Pancreas (tissue), 10 donors: ENCODE measurements at places on chromosomes 11 and 22. TPM values are rescaled to one million over a fixed set of nuclear protein-coding genes. Genes with fewer than 3 reads are reported as not detected.

The ADM gene
- 5.9 TPM for total RNA-seq

The MS4A7 gene
- total RNA-seq = 1.4 TPM

The CATSPER1 gene
- not detected for total RNA-seq

The CLP1 gene
- 4.4 TPM for total RNA-seq

The OR2AG2 gene
- total RNA-seq = 0.08 TPM

The MCHR1 gene
- total RNA-seq = 0.26 TPM

The MAPK8IP2 gene
- total RNA-seq = 3.0 TPM

The CRACR2B gene
- 103 TPM for total RNA-seq

DNA sequence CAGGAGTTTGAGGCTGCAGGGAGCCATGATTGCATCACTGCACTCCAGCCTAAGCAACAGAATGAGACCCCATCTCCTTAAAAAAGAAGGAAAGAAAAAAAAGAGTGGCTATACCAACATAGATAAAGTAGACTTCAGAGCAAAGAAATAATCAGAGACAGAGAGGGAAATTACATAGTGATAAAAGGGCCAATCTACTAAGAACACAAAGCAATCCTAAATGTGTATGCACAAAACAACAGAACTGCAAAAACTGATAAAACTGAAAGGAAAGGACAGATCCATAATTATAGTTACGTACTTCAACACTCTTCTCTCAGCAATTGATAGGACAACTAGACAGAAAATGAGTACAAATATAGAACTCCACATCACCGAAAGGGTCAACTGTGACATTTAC, 17.8 kb upstream of the OR2AT4 start:
- DNase-seq = no peak
- H3K4me3 ChIP-seq = no peak overlapping the region
- no peaks in the 10 kb centered on the region for H3K4me1 ChIP-seq
- H3K27me3 ChIP-seq = no peaks in the 10 kb centered on the region
- H3K36me3 ChIP-seq = no peaks in the 10 kb centered on the region

DNA sequence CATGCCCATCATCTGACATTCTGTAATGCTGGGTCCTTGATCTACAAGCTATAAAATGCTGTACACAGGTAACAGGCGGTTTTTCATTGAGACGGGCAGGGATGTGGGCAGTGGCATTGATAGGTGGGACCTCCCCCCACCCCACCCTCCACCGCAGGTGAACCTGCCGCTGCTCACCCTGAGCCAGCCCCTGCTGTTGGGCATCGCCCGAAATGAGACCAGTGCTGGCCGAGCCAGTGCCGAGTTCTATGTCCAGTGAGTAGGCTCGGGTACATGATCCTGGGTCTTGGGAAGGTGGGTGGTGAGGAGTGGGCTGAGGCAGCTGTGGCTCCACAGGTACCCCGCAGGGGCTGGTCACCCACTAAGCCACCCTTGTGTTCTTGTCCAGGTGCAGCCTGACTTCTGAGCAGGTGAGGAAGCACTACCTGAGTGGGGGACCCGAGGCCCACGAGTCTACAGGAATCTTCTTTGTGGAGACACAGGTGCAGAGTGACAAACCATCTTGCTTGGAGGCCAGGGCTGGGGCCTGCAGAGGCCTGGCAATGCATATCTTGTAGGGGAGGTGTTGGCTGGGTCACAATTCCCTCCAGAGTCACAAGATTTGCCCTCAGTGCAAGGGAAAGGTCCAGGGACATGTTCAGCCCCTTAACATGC, 1.1 kb upstream of the DNAJC4 start:
- no peak overlapping the region for H3K4me3 ChIP-seq
- DNase-seq = no peak
- H3K36me3 ChIP-seq = no peaks in the 10 kb centered on the region
- peaks cover 21% of the 10 kb centered on the region for H3K4me1 ChIP-seq

- no peaks in the 10 kb centered on the region for H3K27me3 ChIP-seq
- H3K36me3 ChIP-seq = no peaks in the 10 kb centered on the region
- no peak overlapping the region for H3K4me3 ChIP-seq
- no peak for DNase-seq
- H3K4me1 ChIP-seq = no peaks in the 10 kb centered on the region
These were observed 29.6 kb upstream of the MMP20 start for GRCh38 chr11:102654761-102655160.

DNA sequence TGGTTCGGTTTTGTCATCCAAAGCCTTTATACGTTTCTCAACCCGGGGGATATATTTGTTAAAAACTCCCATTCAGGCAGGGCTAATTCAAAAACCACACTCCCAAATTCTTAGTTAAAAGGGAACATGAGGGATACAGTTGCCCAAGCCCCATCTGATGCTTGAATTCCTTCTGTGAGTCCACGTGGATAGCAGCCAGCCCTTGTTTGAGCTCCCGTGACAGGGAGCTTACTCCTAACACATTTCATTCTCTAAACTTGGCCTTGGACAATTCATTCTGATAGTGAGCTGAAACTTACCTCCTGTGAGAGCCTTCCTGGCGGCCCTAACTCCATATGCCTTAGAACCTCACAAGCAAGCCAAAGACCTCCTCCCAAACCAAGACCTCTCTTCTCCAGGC, 357.5 kb downstream of the TENM4 start:
- H3K4me3 ChIP-seq = no peak overlapping the region
- no peak overlapping the region for H3K27ac ChIP-seq
- no peaks in the 10 kb centered on the region for H3K36me3 ChIP-seq
- DNase-seq = no peak

GRCh38 chr11:58685973-58686722, 45.6 kb downstream of the GLYAT start:
- H3K36me3 ChIP-seq = no peaks in the 10 kb centered on the region
- H3K27ac ChIP-seq = no peak overlapping the region
- H3K4me1 ChIP-seq = no peaks in the 10 kb centered on the region
- H3K4me3 ChIP-seq = no peak overlapping the region
- no peaks in the 10 kb centered on the region for H3K27me3 ChIP-seq

GRCh38 chr11:2382936-2383851, 6.1 kb downstream of the CD81 start:
- H3K27ac ChIP-seq = peak overlapping the region; percentile 58
- H3K4me1 ChIP-seq = peaks cover 13% of the 10 kb centered on the region
- no peak for DNase-seq
- H3K4me3 ChIP-seq = no peak overlapping the region
- H3K27me3 ChIP-seq = no peaks in the 10 kb centered on the region

GRCh38 chr11:9280655-9281301, 15.6 kb upstream of the DENND5A start:
- no peak overlapping the region for H3K27ac ChIP-seq
- no peaks in the 10 kb centered on the region for H3K27me3 ChIP-seq
- no peak overlapping the region for H3K4me3 ChIP-seq

DNA sequence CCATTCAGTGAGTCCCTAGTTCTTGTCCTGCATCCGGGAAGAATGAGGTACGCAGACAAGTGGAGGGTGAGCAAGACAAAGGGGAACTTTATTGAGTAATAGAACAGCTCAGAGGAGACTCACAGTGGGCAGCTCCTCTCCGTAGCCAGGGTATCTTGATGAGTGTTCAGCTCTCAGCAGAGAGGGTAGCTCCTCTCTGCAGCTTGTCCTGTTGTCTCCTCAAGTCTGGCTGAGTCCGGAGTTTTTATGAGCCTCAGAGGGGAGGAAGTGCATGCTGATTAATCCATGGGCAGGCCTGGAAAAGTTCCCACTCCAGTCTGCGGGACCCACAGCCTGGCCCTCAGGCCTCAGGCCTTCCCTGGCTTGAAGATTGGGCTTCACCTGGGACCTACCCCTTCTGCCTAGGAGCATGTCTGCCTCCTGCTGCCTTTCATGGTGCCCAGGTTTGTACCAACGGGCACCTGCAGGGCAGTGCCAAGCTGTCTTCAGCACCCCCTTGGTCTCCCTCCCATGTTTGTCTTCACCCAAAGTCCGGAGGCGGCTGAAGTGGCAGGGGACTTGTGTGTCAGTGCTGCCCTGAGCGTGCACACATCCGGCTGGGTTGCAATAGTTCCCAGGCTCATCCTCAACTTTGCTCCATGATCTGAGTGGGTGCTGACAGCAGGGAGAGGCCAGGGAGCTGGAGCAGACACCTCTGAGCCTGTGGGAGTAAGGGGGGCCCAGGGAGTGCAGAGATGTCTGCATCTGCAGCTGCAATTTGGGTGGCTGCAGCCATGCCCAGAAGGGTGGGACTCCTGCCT, 134.2 kb downstream of the LDLRAD3 start:
- no peak overlapping the region for H3K4me3 ChIP-seq
- no peaks in the 10 kb centered on the region for H3K27me3 ChIP-seq
- H3K27ac ChIP-seq = no peak overlapping the region
